ENCODE measurements at places on chromosomes 1 and 21. TPM values are rescaled to one million over a fixed set of nuclear protein-coding genes. Genes with fewer than 3 reads are reported as not detected.

DNA sequence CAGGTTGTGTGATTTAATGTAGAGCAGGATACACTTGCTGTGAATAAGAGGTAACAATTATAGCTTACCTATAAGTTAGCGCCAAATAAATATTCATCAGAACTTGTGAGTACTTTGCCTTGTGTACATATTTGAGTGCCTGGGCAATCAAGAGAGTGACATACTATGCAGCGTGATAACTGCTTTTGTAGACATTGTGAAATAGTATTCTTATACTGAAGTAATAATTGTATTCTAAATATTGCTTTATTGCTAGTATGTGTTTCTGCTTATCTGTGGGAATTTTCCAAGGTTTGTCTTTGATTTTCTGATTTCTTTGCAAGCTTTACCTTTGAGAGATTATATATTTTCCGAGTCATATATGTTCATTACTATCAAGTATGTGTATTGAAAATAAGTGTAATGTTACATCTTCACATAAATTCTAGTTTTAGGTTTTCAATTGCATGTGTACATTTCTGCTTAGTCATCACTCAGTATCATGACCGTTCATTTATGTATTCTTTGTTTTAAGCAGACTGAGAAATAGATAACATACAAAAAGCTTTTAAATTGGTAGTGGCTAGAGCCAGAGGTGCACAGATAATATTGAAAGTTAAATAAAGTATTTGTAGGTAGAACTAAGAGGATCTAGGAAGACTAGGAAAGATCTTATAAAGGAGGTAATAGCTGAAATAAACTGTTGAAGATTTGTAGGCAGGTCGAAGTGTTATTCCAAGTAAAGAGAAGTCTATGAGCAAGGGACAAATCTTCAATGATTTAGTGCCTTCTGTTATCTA is 19.5 kb downstream of the USP25 start:
- no peak for DNase-seq

LEFTY1 gene
- total RNA-seq = not detected

RRAGC gene
- 6.2 TPM for total RNA-seq

GRCh38 chr21:45873418-45873817 is 108.2 kb upstream of the COL6A1 start:
- no peak for DNase-seq

DNA sequence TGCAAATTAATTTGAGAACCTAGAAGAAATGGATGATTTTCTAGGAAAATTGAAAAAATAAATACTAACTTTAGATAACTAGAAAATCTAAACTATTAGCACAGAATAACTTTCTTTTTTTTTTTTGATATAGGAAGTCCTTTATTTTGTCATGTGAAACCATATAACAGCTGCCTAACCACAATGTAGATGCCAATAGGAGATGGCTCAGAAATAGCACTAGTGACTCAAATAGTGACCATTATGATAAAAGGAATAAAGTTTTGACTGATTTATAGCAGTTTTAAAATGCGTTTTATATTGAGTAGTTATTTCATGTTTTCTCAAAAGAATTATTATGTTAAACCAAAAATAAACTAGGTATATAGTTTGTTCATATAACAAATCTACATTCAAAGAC is 158.0 kb upstream of the CACYBP start:
- DNase-seq = no peak

GRCh38 chr1:65795311-65795710 is 2.6 kb downstream of the PDE4B start:
- DNase-seq = no peak

- no peak for DNase-seq
Observed at GRCh38 chr1:194919146-194919545, 1689.1 kb downstream of the KCNT2 start.

AQP10 gene
- not detected for total RNA-seq

DNA sequence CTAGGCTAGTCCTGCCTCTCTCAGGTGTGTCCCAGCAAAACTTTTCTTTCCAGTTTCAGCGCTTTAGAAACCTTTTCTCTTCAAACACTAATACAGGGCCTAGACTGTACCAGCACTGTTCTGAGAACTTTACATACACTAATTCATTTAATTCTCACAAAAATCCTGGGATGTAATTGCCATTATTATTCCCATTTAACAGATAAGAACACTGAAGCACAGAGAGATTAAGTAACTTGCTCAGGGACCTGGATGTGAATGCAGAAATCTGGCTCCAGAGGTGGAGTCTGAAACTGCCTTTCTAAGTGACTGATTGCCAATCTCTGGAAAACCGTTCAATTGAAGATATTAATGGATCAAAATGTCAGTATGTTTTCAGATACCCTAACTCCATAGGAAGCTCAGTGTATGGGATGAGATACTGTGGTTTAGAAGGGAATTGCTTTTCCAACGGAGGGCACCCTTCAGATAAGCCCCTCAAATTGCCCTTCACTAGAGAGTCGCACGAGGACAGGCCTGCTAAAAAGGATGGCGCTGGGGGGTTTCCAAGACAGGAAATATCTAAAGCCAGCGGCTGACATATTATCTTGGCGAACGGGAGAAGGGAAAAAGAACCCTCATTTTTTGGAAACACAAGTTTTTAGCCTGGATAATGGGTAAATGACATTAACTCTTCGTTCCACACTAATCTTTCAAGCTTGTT is 698 bp upstream of the UCK2 start:
- DNase-seq = no peak

DNA sequence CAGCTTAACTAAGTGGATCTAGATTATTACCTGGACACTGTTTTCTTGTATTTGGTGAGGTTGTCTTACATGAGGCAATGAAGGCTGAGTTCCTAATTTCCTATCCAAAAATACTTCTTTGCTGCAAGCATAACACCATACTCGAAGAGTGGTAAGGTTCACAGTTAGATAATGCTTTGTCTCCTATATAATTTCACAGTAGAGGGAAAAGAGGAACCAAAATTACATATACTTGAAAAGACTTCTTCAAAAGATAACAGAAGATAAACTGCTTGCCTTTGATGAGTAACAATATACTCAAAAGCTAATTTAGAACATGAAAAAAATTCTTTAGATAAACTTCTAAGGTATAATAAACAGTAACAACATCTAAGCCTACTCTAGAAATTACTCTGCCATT is 20.4 kb downstream of the USP33 start:
- DNase-seq = no peak

- no peak for DNase-seq
Observed at GRCh38 chr1:45666836-45667235, 19.5 kb downstream of the GPBP1L1 start.

DNA sequence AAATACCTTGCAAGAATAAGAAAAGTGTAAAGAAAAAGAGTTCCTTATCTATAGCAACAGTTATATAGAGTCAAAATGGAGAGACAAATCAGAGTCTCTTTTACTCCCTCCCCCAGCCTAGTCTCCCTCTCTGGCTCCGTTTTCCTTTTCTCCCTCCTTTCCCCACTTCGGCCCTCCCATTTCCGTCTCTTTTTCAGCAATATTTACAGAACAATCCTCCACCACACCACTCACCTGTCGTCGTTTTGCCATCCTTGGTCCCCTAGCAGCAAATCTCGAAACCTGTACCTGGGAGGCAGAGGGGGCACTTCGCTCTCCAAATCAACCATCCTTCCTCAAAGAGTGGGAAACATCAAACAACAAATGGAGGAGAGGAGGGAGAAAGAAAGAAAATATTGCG is 259 bp downstream of the KCNT2 start:
- DNase-seq = no peak

DNA sequence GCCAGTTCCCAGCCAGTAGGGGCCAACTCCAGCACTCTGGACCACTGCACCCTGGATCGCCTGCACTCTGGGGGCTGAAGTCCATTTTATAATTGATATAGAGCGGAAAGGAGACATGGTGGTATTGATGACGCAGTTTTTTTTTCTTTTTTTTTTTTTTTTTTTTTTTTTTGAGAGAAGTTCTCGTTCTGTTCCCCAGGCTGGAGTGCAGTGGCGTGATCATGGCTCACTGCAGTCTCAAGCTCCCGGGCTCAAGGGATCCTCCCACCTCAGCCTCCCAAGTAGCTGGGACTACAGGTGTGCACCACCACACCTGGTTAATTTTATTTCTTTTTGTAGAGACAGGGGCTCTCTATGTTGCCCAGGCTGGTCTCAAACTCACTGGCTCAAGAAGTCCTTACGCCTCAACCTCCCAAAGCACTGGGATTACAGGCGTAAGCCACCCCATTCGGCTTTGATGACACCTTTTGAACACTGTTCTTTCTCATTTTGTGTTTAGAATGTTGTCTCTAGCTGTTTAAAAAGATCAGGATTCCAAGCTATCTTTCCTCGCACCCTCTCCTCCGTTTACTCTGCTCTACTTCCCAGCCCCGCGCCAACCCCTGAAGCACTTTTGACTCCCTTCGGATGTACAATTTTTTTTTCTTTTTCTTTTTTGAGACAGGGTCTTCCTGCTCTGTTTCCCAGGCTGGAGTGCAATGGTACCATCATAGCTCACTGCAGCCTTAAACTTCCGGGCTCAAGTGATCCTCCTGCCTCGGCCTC is 960 bp downstream of the MX2 start:
- DNase-seq = no peak

GRCh38 chr1:177287270-177287669 is 116.5 kb downstream of the BRINP2 start:
- no peak for DNase-seq

FCAMR gene
- not detected for total RNA-seq

IGSF3 gene
- 0.64 TPM for total RNA-seq

DNA sequence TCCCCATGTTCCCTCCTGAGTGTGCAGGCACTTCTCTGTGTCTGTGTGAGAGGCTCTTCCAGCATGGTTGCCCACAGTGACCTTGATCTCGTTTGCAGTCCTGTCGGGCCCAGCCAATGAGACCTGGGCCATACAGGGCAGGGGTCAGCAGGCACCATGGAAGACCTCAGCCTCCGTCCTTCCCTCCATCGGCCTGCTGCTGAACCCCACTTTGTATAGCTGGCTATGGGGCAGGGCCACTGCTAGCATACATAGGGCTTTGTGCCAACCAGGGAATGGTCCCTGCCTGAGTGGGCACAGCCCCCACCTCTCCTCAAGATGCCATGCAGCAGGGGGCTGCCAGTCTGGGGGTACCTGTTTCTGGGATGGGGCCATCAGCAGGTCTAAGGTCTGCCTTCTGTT is 3.8 kb downstream of the C1orf35 start:
- DNase-seq = no peak

DNA sequence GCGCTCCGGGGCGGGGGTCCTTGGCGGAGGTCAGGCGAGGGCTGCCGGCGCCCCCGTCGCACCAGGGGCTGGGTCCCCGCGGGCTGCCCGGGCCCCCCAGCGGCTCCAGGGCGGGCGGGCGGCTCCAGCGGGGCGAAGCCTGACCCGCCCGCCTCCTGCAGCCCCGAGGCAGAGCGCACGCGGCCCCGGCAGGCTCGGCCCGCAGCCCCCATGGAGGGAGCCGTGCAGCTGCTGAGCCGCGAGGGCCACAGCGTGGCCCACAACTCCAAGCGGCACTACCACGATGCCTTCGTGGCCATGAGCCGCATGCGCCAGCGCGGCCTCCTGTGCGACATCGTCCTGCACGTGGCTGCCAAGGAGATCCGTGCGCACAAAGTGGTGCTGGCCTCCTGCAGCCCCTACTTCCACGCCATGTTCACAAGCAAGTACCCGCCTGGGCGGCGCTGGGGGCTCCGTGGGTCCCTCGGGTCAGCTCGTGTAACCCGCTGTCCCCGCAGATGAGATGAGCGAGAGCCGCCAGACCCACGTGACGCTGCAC is 817 bp downstream of the KLHL17 start:
- DNase-seq = no peak

- DNase-seq = no peak
Observed at GRCh38 chr1:63190171-63190570, 132.2 kb upstream of the FOXD3 start.

GRCh38 chr1:2555634-2556276 is 416 bp upstream of the TNFRSF14 start:
- DNase-seq = peak; percentile 90

- no peak for DNase-seq
Observed at GRCh38 chr1:228669242-228669585, 66.1 kb upstream of the RHOU start.

GRCh38 chr1:917466-918091 is 6.1 kb upstream of the SAMD11 start:
- no peak for DNase-seq

GRCh38 chr1:38044221-38045215 is 2.1 kb downstream of the POU3F1 start:
- no peak for DNase-seq

DNA sequence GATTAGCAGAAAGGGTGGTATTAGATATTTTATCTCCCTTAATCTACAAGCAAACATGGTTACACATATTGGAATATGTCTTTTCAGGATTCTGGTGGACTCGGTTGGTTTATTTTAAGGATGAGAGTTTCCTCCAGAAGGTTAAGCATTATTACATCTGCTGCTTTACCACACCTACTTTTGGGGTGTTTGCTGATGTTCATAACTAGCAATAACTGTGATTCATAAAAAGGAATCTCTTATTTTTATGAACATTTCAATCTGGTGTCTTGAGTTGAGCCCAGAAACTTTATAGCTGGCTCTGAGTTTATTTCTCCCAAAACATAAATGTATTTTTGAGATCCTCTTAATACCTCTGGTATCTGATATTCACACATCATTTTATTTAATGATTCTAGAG is 82.7 kb downstream of the LRRC8D start:
- DNase-seq = no peak

DNA sequence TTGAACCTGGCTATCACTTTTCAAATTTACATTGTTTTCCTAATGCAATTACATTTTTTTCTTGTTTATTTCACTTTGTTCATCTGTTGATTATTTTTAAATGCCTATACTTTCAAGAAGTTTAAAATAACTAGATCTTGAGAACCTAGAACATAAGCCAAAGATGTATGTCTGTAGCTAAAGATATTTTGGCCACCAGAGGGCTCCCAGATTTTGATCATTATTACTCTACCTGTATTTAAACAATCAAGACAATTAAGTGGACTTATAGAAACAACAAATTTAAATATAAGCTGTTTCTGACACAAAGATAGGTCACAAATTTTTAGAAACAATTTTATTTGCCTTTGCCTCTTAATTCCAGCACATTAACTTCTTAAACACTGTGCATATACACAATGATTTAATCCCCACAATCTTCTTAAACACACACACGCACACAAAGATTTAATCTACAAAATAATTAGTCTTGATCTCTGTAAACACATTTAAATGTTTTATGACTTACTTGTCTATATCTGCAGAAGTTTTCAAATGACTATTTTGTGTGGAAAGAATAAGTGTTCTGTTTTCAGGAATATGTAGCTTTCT is 380.0 kb downstream of the DSCAM start:
- no peak for DNase-seq

WNT3A gene
- not detected for total RNA-seq

GRCh38 chr1:177753655-177754054 is 216.2 kb downstream of the SEC16B start:
- no peak for DNase-seq

DNA sequence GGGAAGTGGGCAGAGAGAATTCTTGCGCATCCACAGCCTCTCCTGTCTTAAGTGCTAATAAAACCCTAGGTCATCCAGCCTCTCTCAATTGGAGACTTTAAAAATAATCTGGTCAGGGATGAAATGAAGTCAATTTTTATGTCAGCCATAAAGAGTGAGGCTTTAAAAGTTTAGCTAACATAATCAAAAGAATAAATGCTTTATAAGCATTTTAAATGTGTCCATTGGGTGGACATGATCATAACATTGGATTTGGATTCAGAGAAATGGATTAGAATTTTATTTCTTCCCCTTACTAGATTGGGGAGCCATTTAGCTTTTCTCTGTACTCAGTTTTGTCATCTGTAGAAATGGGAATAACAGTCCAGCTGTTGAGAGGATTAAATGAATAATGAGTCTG is 55.5 kb downstream of the PGM1 start:
- DNase-seq = no peak

All from ascending aorta (tissue), 2 donors.